ENCODE measurements at places on chromosomes 7 and 10. TPM values are rescaled to one million over a fixed set of nuclear protein-coding genes. Genes with fewer than 3 reads are reported as not detected.

The HTR7 gene
- 1.2 TPM for total RNA-seq

The VWDE gene
- total RNA-seq: 0.66 TPM

The ECHDC3 gene
- total RNA-seq: 60.6 TPM

The HUS1 gene
- total RNA-seq: 29.1 TPM

The SLC26A3 gene
- total RNA-seq: not detected

The TMEM213 gene
- not detected for total RNA-seq

The SH2B2 gene
- 6.7 TPM for total RNA-seq

The CPA5 gene
- total RNA-seq: not detected

GRCh38 chr10:35025916-35026315, 64.2 kb downstream of the CUL2 start:
- no peak for DNase-seq
- H3K36me3 ChIP-seq: peaks cover 6% of the 10 kb centered on the region
- H3K27me3 ChIP-seq: no peaks in the 10 kb centered on the region
- H3K4me3 ChIP-seq: no peak overlapping the region
- no peaks in the 10 kb centered on the region for H3K4me1 ChIP-seq

- no peak for DNase-seq
- no peaks in the 10 kb centered on the region for H3K36me3 ChIP-seq
- no peak overlapping the region for H3K4me3 ChIP-seq
- no peak overlapping the region for H3K27ac ChIP-seq
- no peaks in the 10 kb centered on the region for H3K4me1 ChIP-seq
Measured at GRCh38 chr7:44144426-44144967, 3.4 kb upstream of the MYL7 start.

- no peak overlapping the region for H3K27ac ChIP-seq
- H3K36me3 ChIP-seq: no peaks in the 10 kb centered on the region
- no peaks in the 10 kb centered on the region for H3K27me3 ChIP-seq
- H3K4me3 ChIP-seq: no peak overlapping the region
- H3K4me1 ChIP-seq: no peaks in the 10 kb centered on the region
- DNase-seq: no peak
Measured at GRCh38 chr10:69994262-69994661, 58.4 kb upstream of the MACROH2A2 start.

GRCh38 chr7:102044641-102044983, 227.2 kb downstream of the CUX1 start:
- H3K4me1 ChIP-seq: no peaks in the 10 kb centered on the region
- H3K36me3 ChIP-seq: no peaks in the 10 kb centered on the region
- H3K4me3 ChIP-seq: no peak overlapping the region
- no peaks in the 10 kb centered on the region for H3K27me3 ChIP-seq

DNA sequence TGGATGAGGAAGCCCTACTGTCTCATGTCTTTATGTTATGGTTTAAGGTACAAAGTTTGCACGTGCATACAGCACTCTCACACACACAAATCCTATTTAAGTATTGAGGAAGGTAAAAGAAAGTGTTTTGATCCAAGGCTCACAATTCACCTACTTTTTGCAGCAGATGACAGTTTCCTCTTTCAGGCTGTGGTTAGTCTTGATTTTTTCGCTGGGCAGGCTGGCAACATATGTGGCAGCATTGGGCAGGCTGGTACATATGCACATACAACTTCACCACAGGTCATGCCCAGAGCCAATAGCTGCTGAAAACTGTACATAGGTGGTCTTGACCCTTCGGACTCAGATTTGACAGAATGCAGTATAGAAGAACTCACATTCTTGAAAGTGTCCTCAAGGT, 29.1 kb upstream of the SDHAF3 start:
- no peaks in the 10 kb centered on the region for H3K36me3 ChIP-seq
- no peaks in the 10 kb centered on the region for H3K27me3 ChIP-seq
- H3K27ac ChIP-seq: no peak overlapping the region
- no peaks in the 10 kb centered on the region for H3K4me1 ChIP-seq
- H3K4me3 ChIP-seq: no peak overlapping the region

- H3K27me3 ChIP-seq: peaks cover 15% of the 10 kb centered on the region
- no peak for DNase-seq
- H3K27ac ChIP-seq: no peak overlapping the region
- H3K4me1 ChIP-seq: no peaks in the 10 kb centered on the region
Measured at GRCh38 chr7:98864731-98865453, 4.9 kb downstream of the TMEM130 start.

- no peak for DNase-seq
- H3K27me3 ChIP-seq: no peaks in the 10 kb centered on the region
- no peak overlapping the region for H3K27ac ChIP-seq
- H3K4me3 ChIP-seq: no peak overlapping the region
- no peaks in the 10 kb centered on the region for H3K4me1 ChIP-seq
Measured at GRCh38 chr10:71421075-71421434, 24.3 kb downstream of the CDH23 start.

DNA sequence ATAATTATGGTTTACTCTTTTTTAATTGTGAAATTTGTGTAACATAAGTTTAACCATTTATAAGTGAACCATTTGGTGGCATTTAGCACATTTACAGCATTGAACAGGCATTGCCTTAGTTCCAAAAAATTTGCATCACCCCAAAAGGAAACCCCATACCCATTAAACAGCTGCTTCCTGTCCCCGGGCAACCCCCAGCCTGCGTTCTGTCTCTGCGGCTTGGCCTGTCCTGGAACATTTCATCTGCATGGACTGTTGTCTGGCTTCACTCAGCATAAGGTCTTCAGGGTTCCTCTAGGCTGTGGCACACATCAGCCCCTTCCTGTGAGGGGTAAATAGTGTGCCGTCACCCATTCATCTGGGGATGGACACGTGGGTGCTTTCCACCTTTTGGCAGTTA, 6.9 kb downstream of the RET start:
- H3K4me1 ChIP-seq: no peaks in the 10 kb centered on the region
- H3K36me3 ChIP-seq: no peaks in the 10 kb centered on the region
- peaks cover 32% of the 10 kb centered on the region for H3K27me3 ChIP-seq
- DNase-seq: no peak
- H3K27ac ChIP-seq: no peak overlapping the region

DNA sequence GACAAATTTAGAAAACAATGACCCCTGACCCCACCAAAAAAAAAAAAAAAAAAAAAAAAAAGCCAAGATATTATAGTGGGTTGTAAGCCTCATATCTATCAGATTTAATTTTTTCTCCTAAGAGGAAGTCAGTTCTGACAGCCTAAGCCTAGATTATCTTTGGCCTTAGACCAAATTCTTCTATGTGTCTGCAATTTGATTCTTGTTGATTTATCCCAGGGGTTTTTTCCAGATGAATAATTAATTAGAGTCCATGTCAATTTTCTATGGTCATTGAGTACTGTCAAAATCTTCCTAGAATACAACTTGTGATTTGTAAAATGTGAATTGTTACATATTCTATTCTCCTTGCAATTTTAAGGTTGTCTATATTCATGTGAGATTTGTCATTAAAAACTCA, 151.6 kb upstream of the CACNA2D1 start:
- no peaks in the 10 kb centered on the region for H3K36me3 ChIP-seq
- no peaks in the 10 kb centered on the region for H3K27me3 ChIP-seq
- no peaks in the 10 kb centered on the region for H3K4me1 ChIP-seq
- no peak for DNase-seq

GRCh38 chr7:159191236-159191635, 46.6 kb upstream of the VIPR2 start:
- H3K36me3 ChIP-seq: no peaks in the 10 kb centered on the region
- H3K4me3 ChIP-seq: no peak overlapping the region
- no peaks in the 10 kb centered on the region for H3K27me3 ChIP-seq
- no peak for DNase-seq

DNA sequence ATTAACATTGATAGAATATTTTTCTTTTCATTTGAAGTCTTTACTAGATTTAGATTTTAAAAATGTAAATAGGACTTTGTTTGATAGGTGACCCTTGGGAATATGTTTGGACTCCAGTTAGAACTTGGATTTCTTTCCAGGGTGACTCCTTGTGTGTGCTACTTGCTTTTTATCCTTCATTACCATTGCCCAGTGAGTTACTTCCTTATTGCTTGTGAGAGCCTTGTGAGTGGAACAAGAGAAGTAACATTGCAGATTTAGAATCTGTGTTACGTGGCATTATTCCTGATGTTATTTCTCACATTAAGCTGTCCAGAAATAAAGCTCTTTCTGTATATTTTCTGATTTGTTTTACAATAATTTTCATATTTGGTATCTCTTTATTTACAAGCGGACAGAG, 128.0 kb upstream of the LRGUK start:
- no peak for DNase-seq
- H3K27ac ChIP-seq: no peak overlapping the region
- peaks cover 9% of the 10 kb centered on the region for H3K36me3 ChIP-seq
- H3K27me3 ChIP-seq: no peaks in the 10 kb centered on the region

DNA sequence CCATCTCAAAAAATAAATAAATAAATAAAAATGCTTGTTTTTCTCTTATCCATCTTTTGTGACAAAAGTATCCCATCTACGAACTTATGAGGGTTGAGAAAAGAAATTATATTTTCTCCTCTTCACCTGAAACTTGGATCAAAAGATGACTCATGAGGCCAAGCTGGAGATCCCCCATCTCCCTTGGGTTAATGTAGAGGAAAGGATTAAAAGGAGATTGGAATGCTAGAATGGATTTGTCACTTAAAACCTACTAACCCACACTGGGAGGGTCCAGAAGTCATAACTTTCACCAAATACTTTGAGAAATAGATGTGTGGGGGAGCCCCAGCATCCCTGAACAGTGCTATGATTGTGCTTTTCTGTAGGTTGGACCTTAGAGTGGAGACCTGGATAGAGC, 46.3 kb upstream of the PIK3CG start:
- no peaks in the 10 kb centered on the region for H3K4me1 ChIP-seq
- no peaks in the 10 kb centered on the region for H3K27me3 ChIP-seq
- no peak overlapping the region for H3K27ac ChIP-seq
- H3K4me3 ChIP-seq: no peak overlapping the region
- no peaks in the 10 kb centered on the region for H3K36me3 ChIP-seq
